CD14-positive monocyte (primary cell): ENCODE measurements at places on chromosomes 6 and 20.
A peak's percentile ranks its signal among the peaks of the same experiment; 100 is the strongest.

DNA sequence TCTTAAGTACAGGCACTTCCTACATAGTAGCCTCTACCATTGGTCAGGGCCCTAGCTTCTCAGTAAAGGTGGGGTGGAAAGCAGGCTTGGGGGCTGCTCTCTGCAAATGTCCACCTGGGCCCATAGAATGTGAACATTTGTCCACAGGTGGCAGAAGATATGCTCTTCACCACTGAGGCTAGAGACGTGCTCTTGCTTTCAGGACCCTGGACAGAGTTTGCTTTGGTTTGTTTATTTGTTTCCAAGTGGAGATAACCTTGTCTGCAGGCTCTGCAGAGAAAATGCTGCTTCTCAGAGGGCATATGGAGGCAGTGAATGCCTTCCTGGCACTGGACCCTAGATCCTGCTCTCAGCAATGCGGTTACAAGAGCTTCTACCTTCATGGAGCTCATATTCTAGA is 129.0 kb downstream of the F13A1 start:
- no peaks in the 10 kb centered on the region for H3K4me1 ChIP-seq
- peaks cover 35% of the 10 kb centered on the region for H3K36me3 ChIP-seq
- H3K27ac ChIP-seq, result no peak overlapping the region
- H3K4me3 ChIP-seq, result no peak overlapping the region
- no peak for DNase-seq
- no peaks in the 10 kb centered on the region for H3K27me3 ChIP-seq

DNA sequence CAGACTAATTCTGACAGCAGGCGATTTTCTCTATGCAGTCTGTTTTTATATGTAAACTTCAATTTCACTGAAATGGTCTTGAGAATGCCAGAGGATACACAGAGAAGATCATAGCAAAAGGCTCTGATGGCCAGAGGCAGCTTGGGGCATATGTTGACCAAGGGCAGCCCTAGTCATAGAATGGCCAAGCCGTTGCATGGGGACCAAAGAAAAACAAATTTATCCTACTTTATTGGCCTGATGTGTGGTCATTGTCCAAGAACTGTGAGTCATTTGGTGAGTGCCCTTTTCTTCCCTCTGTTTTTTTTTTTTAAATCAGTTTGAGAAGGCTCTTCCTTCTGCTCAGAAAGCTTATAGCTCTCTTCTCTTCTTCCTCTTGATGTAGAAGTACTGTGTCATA is 5.8 kb downstream of the HDGFL1 start:
- DNase-seq, result no peak
- H3K27ac ChIP-seq, result no peak overlapping the region
- H3K36me3 ChIP-seq, result no peaks in the 10 kb centered on the region
- H3K27me3 ChIP-seq, result no peaks in the 10 kb centered on the region
- H3K4me1 ChIP-seq, result no peaks in the 10 kb centered on the region

DNA sequence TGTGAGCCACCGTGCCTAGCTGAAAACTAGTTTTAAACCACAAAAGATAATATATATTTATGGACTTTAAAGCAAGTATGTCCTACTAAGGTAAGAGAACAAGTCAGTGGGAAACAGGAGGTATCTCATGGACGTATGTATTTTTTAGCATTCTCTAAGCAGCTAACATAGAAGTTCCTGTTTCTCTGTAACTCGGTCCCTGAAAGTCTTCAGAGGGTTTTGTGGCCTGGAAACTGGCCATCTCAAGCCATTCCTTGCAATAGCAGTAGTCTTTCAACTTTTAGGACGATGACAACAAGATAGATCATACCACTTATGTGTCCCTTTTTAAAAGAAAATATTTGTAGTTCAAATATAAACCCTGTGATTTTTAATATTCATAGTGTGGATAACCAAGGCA is 95.6 kb upstream of the RALGAPA2 start:
- no peaks in the 10 kb centered on the region for H3K4me1 ChIP-seq
- no peak overlapping the region for H3K4me3 ChIP-seq
- H3K27me3 ChIP-seq, result no peaks in the 10 kb centered on the region
- H3K27ac ChIP-seq, result no peak overlapping the region

GRCh38 chr6:70706491-70707123 is 38.9 kb downstream of the SMAP1 start:
- no peaks in the 10 kb centered on the region for H3K36me3 ChIP-seq
- H3K27me3 ChIP-seq, result no peaks in the 10 kb centered on the region
- no peak overlapping the region for H3K27ac ChIP-seq
- peaks cover 5% of the 10 kb centered on the region for H3K4me1 ChIP-seq

- peaks cover 41% of the 10 kb centered on the region for H3K36me3 ChIP-seq
- H3K4me3 ChIP-seq, result peak overlapping the region; percentile 75
- peak; percentile 81 for DNase-seq
- H3K27ac ChIP-seq, result peak overlapping the region; percentile 96
- peaks cover 7% of the 10 kb centered on the region for H3K27me3 ChIP-seq
- peaks cover 59% of the 10 kb centered on the region for H3K4me1 ChIP-seq
Observed at GRCh38 chr6:44263354-44264100, 1.8 kb downstream of the NFKBIE start.

GRCh38 chr6:99818161-99818560 is 175.9 kb downstream of the MCHR2 start:
- no peak overlapping the region for H3K4me3 ChIP-seq

- no peak overlapping the region for H3K27ac ChIP-seq
- H3K27me3 ChIP-seq, result no peaks in the 10 kb centered on the region
- H3K36me3 ChIP-seq, result no peaks in the 10 kb centered on the region
- DNase-seq, result no peak
Observed at GRCh38 chr6:18585032-18585573, 198.0 kb downstream of the RNF144B start.
